Osteoblast (primary cell): ENCODE measurements at places on chromosomes 1 and 21.

- DNase-seq, result no peak
These were observed 4.9 kb downstream of the PLCH2 start for GRCh38 chr1:2480986-2481364.

DNA sequence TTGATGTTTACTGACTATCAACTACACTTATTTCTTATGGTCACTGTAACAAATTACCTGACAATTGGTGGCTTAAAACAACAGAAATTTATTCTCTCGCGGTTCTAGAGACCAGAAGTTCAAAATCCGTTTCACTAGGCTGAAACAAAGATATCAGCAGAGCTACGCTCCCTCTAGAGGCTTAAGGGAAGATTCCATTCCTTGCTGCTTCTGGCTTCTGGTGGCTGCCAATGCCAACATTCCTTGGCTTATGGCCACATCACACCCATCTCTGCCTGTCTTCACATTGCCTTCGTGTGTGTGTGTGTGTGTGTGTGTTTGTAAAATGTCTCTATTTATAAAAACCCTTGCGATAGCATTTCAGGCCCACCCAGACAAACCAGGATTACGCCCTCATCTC is 66.4 kb downstream of the LMX1A start:
- no peak for DNase-seq

GRCh38 chr1:79396901-79397300 is 390.4 kb upstream of the ADGRL4 start:
- DNase-seq, result no peak

DNA sequence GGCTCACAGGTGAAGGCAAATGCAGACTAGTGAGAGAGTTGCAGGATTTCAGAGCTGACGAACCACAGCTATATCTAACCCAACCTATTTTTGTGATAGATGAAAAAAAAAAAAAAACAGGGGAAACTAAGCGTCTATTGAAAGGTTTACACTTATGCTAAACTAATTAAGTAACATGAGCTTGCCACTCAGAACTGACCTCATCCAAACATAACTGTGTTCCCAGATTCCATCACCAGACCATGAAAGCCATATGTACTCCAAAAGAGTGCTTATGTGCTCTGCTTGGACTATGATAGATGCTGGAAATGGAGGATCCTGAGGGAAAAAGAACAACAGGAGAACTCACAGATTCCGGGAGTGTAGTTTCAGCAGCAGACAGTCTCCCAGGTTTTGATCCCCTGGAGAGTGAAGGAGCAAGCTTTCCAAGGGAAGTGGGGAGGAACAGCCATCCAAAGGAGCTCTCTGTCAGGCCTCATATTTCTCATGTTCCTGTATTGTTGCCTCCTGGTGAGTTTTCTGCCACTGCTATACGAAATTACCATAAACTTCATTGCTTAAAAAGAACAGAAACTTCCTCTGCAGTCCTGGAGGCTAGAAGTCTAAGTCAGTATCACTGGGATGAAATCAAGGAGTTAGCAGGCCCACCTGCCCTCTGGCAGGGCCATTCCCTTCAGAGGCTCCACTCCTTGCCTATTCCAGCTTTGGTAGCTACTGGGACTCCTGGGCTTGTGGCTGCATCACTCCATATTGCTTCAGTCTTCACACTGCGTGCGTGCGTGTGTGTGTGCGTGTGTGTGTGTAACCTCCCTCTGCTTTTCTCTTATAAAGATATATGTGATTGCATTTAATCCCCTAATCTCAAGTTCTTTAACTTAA is 38.1 kb downstream of the NIBAN1 start:
- no peak for DNase-seq

GRCh38 chr21:33392284-33392985 is 10.8 kb upstream of the IFNGR2 start:
- peak; percentile 30 for DNase-seq

GRCh38 chr1:15325375-15326085 is 78.5 kb downstream of the FHAD1 start:
- no peak for DNase-seq

- DNase-seq, result no peak
These were observed 58.4 kb downstream of the VPS26C start for GRCh38 chr21:37208741-37209225.

DNA sequence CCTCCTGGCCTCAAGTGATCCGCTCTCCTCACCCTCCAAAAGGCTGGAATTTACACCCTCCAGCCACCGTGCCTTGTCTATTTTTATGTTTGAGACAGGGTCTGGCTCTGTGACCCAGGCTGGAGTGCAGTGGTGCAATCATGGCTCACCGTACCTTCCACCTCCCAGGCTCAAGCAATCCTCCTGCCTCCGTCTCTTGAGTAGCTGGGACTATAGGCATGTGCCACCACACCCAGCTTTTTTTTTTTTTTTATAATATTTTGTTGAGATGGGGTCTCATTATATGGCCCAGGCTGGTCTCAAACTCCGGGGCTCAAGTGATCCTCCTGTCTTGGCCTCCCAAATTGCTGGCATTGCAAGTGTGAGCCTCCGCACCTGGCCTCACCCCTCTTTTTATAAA is 38.8 kb downstream of the TRPM2 start:
- DNase-seq, result no peak

DNA sequence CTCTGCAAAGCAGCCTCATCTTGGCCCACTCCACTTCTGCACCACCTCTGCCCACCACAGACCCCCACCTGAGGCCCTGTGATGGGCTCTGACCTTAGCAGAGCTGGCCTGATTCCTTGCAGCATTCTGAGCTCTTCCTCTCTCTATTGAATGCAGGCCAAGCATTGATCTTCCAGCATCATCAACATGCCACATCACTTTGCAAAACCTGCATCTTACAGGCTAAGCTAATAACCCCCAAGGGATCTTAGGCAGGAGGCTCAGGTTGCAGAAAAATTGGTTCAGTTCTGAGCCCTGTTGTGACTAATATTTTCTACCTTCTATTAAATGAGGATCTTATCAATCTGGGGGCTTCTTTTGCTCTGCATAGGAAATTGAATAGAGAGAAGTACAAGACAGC is 78.7 kb downstream of the ATP1A1 start:
- DNase-seq, result no peak

- DNase-seq, result peak; percentile 71
These were observed 4.3 kb downstream of the ADAMTS1 start for GRCh38 chr21:26840912-26841311.

DNA sequence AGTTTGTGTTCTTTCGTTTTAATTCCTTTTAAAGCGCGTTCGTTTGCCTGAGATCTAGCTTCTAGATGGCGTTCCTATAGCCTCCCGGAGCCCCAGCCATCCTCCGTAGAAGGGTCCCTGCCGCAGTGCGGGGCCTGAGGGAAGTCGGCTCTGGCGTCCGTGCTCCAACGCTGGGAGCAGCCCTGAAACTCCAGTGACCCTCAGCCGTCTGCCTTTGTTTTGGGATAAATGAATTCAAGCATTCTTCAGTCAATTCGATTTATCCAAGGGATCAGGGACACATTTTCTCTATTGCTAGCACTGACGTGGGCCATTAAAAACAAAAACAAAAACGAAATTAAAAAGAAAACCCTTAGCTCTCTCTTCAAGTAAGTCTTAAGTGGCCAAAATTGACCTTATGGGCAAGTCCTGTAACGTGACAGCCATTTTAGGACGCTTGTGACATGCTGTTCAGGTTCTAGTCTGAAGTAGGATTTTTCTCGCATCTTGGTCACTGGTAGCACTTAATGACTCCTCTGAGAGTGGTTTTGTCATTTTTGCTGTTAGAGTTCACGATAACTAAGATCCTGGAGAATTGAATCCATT is 742 bp upstream of the HSPA13 start:
- peak; percentile 43 for DNase-seq

DNA sequence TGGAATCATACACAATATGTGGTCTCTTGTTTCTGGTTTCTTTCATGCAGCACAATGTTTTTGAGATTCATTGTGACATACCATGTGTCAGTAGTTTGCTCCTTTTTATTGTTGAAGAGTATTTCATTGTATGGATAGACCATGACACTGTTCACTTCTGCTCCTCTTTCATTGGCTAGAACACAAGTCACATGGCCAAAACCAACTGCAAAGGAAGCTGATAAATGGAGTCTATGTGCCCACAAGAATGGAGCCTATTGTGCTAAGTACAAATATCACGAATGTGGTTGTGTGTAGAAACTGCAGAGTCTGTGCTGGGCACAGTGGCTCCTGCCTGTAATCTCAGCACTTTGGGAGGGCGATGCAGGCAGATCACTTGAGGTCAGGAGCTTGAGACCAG is 28.6 kb upstream of the FNBP1L start:
- DNase-seq, result no peak

DNA sequence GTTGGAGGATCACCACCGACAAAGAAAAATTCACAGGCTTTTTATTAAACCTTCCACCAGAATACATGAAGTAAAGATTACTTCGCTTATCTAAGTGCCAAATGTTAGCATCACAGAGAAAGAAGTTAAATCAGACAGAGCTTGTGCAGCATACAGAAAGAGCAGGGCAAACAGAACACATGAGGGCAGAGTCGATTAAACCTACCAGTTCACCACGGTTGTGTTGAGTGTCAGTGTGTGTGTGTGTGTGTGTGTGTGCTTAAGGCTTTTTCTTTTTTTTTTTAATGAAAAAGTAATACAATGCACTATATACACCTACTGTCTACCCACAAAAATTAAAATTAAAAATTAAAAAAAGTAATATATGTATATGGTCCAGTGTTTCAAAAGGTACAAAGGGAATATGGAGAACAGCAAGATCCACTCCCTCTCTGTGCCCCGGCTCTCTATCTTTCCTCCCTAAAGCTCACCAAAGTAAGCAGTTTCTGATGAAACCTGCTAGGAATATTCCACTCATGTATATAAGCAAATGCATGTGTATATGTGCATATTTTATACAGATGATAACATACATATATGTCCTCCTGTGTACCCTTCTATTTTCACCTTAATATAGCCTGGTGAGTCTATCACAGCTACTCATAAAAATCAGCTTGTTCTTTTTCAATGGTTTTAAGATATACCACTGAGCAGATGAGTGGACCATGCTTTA is 17.7 kb downstream of the YIPF1 start:
- no peak for DNase-seq

DNA sequence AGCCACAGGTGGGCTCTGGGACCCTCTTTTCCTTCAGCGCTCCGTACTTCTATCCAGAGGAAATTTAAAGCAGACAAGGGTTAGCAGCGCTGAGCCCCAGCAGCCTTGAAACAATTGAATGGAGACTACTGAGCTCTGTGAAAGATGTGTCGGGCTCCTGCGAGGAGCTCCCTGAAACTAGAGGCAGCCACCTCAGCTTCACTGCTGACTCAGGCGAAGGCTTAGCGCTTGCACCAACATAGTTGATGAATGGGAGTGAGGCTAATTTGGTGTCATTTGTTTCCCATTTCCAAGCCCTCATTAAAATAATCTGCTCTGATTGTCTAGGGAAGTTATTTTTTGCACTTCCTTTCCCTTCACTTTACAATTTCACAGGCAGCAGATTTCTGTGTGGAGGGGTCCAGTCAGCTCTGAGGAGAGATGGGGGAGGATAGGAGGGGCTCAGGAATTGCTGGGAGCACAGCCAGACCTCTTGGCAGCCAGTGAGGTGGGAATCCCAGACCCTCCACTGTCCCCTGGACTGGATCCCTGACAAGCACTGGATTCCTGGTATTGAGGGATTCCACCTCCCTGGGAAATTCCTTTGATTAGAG is 398.9 kb upstream of the PLXNA2 start:
- no peak for DNase-seq

GRCh38 chr1:69920426-69920825 is 285.0 kb downstream of the LRRC40 start:
- DNase-seq, result peak; percentile 18

- peak; percentile 85 for DNase-seq
These were observed 25.3 kb upstream of the PEF1 start for GRCh38 chr1:31669786-31670592.

DNA sequence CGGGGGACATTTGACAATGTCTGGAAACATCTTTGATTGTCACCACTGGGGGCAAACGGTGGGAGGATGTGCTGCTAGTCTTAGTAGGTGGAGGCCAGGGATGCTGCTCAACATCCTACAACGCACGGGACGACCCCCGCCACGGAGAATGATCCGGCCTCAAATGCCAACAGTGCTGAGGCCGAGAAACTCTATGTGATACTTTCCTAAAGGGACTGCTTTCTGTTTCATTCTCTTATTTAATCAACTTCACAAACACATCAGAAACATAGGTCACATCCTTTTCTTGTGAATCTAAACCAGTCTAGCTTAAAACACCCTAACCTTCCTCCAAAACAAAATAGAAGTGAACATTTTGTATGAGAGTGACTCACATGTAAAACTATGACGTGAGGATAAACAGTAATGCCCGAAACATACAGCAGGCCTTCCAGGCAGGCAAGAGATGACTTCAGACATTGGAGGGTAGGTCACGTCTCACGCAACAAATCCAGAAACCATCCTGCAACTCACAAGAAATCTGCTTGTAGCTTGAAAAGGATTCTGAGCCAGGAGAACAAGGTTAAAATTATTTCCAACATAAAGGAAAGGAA is 37.2 kb upstream of the ETS2 start:
- peak; percentile 91 for DNase-seq

DNA sequence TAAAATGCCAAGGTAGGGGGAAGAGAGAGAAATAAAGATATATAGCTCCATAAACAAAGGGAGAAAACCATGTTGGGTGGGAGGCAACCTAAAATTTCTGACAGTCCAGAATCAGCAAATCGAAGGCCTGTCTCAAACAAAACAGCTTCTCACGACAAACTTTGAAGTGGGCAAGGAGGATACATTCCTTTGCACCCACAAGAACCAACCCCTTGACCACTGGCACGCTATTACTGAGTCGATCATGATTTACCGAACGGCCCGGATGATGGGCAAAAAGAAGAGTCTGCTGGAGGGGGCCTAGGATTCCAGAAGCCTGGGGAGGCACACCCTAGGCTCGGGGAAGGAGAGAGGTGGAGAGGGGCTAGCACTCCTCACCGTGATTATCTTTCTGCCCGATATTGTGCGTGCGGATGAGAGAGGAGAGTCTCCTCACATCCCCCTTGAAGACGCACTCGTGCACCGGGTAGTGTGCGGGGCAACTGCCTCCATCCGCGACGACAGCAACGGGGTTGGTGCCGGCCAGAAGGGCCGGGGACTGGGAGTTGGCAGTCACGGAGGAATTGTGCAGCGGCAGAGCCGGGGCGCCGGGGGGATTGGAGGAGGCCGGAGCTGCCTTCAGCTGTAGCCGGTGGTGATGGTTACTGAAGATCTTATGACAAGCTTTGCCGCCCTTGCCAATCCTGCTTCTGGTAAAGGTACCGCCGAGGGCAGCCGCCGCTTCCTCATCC is 756 bp downstream of the ANKRD13C start:
- DNase-seq, result peak; percentile 85
